Naive B cell (primary cell): ENCODE measurements at places on chromosomes 6 and 20. TPM values are rescaled to one million over a fixed set of nuclear protein-coding genes. Genes with fewer than 3 reads are reported as not detected.

- peaks cover 4% of the 10 kb centered on the region for H3K36me3 ChIP-seq
- H3K27ac ChIP-seq: no peak overlapping the region
- H3K27me3 ChIP-seq: peaks cover 22% of the 10 kb centered on the region
- H3K4me3 ChIP-seq: no peak overlapping the region
Observed at GRCh38 chr6:40620574-40621240, 33.5 kb upstream of the LRFN2 start.

UBE2C gene
- 0.53 TPM for polyA plus RNA-seq

GRCh38 chr6:166317261-166318212 is 9.3 kb upstream of the PRR18 start:
- H3K4me3 ChIP-seq: no peak overlapping the region
- peaks cover 13% of the 10 kb centered on the region for H3K36me3 ChIP-seq
- DNase-seq: no peak
- H3K27ac ChIP-seq: no peak overlapping the region
- H3K27me3 ChIP-seq: no peaks in the 10 kb centered on the region

GRCh38 chr6:7051780-7052442 is 55.9 kb upstream of the RREB1 start:
- peaks cover 11% of the 10 kb centered on the region for H3K4me1 ChIP-seq
- peak overlapping the region; percentile 76 for H3K4me3 ChIP-seq
- peak; percentile 69 for DNase-seq
- H3K36me3 ChIP-seq: no peaks in the 10 kb centered on the region
- H3K27ac ChIP-seq: no peak overlapping the region

DNA sequence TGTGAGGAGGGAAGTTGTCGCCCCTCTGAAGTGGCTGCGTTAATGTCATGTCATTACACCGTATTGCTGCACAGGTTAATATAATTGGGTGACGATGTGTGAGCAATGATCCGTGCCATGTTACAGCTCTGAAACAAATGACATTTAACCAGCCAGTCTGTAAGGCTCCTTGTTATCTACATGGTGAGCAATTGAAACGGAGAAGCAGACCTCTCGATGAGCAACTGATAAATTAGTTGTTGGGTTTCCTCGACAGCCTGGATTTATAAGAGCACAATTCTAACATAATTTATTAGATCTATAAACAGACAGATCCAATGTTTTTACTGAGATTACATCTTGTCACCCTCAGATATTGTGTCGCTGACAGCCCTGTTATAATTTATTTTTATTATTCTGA is 49.9 kb upstream of the MAFB start:
- peaks cover 27% of the 10 kb centered on the region for H3K27me3 ChIP-seq
- no peak overlapping the region for H3K4me3 ChIP-seq
- peaks cover 5% of the 10 kb centered on the region for H3K4me1 ChIP-seq
- no peak overlapping the region for H3K27ac ChIP-seq

DNA sequence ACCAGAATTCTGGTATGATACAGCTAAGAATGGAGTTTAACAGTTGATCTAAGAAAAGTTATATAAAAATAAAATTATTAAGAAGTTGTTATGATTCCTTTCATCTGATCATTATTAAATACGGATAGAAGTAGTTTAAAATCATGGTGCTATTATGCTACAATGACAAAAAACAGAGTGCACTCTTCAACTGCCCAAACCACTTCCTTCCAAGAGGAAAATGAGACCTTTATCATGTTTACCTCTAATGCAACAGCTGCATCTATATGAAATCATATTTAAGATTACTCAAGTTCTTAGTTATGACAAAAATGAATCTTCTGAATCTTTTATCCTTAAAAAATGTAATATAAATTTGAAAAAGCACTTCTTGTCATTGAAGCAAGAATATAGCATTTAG is 31.2 kb downstream of the HACE1 start:
- H3K4me3 ChIP-seq: no peak overlapping the region
- no peak for DNase-seq

VWA7 gene
- not detected for polyA plus RNA-seq

- no peaks in the 10 kb centered on the region for H3K4me1 ChIP-seq
- H3K36me3 ChIP-seq: no peaks in the 10 kb centered on the region
- no peak for DNase-seq
- H3K4me3 ChIP-seq: no peak overlapping the region
- H3K27ac ChIP-seq: no peak overlapping the region
- no peaks in the 10 kb centered on the region for H3K27me3 ChIP-seq
Observed at GRCh38 chr6:65461121-65461520, 245.9 kb downstream of the EYS start.

FHL5 gene
- polyA plus RNA-seq: not detected

- DNase-seq: no peak
- H3K4me3 ChIP-seq: no peak overlapping the region
- no peaks in the 10 kb centered on the region for H3K36me3 ChIP-seq
- peaks cover 24% of the 10 kb centered on the region for H3K27me3 ChIP-seq
- no peak overlapping the region for H3K27ac ChIP-seq
Observed at GRCh38 chr20:10709916-10710315, 36.1 kb upstream of the JAG1 start.
